ENCODE measurements at places on chromosomes 6 and 20.

DNA sequence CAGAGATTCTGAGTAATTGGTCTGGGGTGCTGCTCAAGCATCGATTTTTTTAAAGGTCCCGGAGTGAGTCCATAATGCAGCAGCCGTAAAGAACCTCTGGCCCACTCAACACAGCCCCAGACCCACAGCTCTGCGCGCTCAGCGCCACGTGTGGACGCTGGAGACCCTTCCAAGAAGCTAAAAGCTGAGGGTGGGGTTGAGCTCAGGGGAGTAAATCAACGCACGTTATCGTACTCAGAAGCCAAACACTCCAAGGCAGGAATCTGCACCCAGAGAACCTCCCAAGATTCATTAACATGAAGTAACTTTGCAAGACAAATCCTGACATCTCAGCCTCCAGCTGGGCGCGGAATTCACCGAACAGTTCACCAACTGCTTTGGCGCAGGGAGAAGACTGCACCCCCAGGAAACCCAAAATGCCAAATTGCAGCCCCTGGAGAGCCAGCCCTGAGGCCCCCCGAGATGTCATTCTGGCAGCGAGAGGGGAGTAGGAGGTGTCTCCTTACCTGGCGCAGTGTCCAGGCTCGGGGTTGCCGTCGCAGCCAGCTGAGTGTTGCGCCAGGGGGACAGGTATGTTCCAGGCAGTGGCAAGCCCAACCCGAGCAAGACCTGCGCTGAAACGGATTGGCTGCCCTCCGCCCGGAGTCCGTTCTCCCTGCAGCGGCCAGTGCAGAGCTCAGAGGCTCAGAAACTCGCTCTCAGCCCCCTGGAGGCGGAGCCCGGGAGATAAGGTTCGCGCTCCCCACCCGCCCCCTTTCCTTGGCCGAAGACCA lies at the start of gene COL21A1:
Gene COL21A1, minus strand, starts transcription at position 700 of the 773 bp plus-strand sequence. CDS start 64,962 bp downstream, outside the sequence.
- no peaks in the 10 kb centered on the region for H3K27me3 ChIP-seq
- no peaks in the 10 kb centered on the region for H3K36me3 ChIP-seq
- DNase-seq, result peak; percentile 69
- peaks cover 29% of the 10 kb centered on the region for H3K4me1 ChIP-seq
- no peak within 1 kb of the TSS for H3K27ac ChIP-seq
- H3K4me3 ChIP-seq, result peak within 1 kb of the TSS; percentile 59

GRCh38 chr20:43723186-43723585 lies 3.6 kb downstream of the GTSF1L start:
- H3K36me3 ChIP-seq, result no peaks in the 10 kb centered on the region
- H3K27me3 ChIP-seq, result no peaks in the 10 kb centered on the region
- H3K27ac ChIP-seq, result no peak overlapping the region

- H3K4me3 ChIP-seq, result peak overlapping the region; percentile 68
- H3K4me1 ChIP-seq, result peaks cover 19% of the 10 kb centered on the region
- no peak overlapping the region for H3K27ac ChIP-seq
- no peaks in the 10 kb centered on the region for H3K36me3 ChIP-seq
Observed at GRCh38 chr6:127516662-127517273, 2.4 kb downstream of the MTCL3 start.

DNA sequence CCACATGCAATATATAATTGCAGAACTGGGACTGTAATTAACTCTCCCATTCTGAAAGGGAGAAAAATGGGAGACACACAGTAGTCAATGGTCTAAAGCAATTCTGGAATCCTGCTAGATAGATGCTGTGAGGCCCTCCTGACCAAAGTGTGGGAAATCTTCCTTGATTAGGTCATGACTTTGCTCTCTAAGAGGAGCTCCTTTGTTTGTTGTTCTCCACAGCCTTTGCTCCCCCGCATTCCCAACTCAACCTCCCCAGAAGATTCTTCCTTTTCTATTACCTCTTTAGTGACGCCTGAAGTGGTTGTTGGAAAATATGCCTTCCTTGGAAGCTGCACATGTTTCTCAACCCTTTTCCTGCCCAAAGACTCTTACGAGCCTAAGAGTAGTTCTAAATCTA lies 28.8 kb upstream of the LIN28B start:
- no peaks in the 10 kb centered on the region for H3K4me1 ChIP-seq
- H3K4me3 ChIP-seq, result no peak overlapping the region
- peaks cover 24% of the 10 kb centered on the region for H3K27me3 ChIP-seq
- no peak overlapping the region for H3K27ac ChIP-seq
- H3K36me3 ChIP-seq, result no peaks in the 10 kb centered on the region

GRCh38 chr6:45640081-45640491 lies 262.4 kb upstream of the SUPT3H start:
- DNase-seq, result no peak
- no peaks in the 10 kb centered on the region for H3K4me1 ChIP-seq
- H3K27me3 ChIP-seq, result peaks cover 6% of the 10 kb centered on the region
- H3K27ac ChIP-seq, result no peak overlapping the region
- no peaks in the 10 kb centered on the region for H3K36me3 ChIP-seq

DNA sequence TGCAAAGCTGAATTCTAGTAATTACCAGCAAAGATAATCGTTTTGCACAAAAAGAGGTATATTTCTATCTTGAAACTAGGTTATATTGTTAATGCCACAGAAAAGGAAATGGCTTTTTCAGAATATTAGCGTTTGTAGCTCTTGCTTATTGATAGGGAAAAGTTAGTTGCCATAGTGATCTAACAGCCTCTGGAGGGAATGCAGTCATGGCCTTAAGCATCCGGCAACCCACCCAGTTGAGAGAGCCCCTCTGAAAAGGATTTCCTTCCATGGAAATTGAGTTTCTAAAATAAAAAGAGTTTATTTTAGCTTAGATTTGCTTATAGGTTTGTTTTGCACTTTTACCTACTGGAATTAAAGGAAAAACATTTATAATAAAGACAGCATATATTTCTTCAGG lies 224.5 kb downstream of the BCKDHB start:
- H3K4me1 ChIP-seq, result peaks cover 7% of the 10 kb centered on the region
- H3K36me3 ChIP-seq, result no peaks in the 10 kb centered on the region
- no peaks in the 10 kb centered on the region for H3K27me3 ChIP-seq
- DNase-seq, result no peak

DNA sequence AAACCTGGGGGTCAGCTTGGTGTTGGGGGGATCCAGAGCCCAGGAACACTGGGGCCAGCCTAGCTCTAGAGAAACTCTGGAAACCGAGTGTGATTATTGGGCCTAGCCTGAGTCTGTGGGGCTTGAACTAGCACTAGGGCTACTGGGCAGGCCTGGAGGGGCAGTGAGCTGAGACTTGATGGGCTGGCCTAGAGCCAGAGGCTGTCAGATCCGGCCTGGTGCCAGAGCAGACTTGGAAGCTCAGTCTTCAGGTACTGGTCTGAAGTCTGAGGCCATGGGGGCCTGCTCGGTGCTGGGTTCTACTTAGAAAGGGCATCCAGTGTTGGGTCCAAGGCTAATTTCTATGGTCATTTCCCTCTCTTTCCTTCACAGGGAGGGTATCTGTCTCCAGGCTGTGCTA lies 2.7 kb downstream of the DEFB112 start:
- no peaks in the 10 kb centered on the region for H3K36me3 ChIP-seq
- H3K27ac ChIP-seq, result no peak overlapping the region
- H3K27me3 ChIP-seq, result no peaks in the 10 kb centered on the region
- H3K4me3 ChIP-seq, result no peak overlapping the region
- H3K4me1 ChIP-seq, result no peaks in the 10 kb centered on the region

DNA sequence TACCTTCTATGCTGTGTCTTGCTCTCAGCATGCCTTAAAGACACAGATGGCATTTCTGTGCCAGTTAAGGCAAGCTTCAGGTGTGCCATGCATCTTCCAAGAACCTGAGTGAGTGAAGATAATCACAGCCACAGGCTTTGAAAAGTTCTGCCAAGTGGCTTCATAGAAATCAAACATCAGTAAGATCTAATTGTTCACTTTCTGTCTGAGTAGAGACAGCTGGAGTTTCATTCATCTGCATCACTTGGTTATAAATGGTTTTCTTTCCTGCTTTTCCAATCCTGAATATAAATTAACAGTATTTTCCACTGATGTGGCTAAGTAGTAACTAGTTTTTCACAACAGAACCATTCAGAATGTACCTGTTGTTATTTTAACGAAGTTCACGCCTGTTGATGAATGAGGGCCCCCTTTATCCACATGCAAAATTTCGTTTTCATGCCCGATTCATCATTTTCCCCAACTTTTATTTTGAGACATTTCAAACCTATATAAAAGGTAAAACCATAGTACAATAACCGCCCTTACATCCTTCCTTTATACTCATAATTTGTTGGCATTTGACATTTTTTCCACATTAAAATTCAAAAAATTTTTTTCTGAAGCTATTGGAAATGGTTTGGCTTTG lies 38.6 kb upstream of the KCNG1 start:
- no peak for DNase-seq
- no peaks in the 10 kb centered on the region for H3K36me3 ChIP-seq
- no peak overlapping the region for H3K27ac ChIP-seq
- no peaks in the 10 kb centered on the region for H3K4me1 ChIP-seq
- H3K27me3 ChIP-seq, result peaks cover 23% of the 10 kb centered on the region
- H3K4me3 ChIP-seq, result no peak overlapping the region

- no peaks in the 10 kb centered on the region for H3K27me3 ChIP-seq
- H3K27ac ChIP-seq, result no peak overlapping the region
- no peak for DNase-seq
Observed at GRCh38 chr20:4949833-4950178, 51.5 kb downstream of the SLC23A2 start.

GRCh38 chr20:10674684-10675449 lies 1.1 kb upstream of the JAG1 start:
- peak; percentile 90 for DNase-seq
- peak overlapping the region; percentile 99 for H3K27ac ChIP-seq
- peaks cover 15% of the 10 kb centered on the region for H3K4me1 ChIP-seq

GRCh38 chr6:6564154-6564553 lies 24.4 kb upstream of the LY86 start:
- no peak for DNase-seq
- no peak overlapping the region for H3K27ac ChIP-seq
- no peak overlapping the region for H3K4me3 ChIP-seq
- no peaks in the 10 kb centered on the region for H3K27me3 ChIP-seq
- H3K36me3 ChIP-seq, result no peaks in the 10 kb centered on the region

DNA sequence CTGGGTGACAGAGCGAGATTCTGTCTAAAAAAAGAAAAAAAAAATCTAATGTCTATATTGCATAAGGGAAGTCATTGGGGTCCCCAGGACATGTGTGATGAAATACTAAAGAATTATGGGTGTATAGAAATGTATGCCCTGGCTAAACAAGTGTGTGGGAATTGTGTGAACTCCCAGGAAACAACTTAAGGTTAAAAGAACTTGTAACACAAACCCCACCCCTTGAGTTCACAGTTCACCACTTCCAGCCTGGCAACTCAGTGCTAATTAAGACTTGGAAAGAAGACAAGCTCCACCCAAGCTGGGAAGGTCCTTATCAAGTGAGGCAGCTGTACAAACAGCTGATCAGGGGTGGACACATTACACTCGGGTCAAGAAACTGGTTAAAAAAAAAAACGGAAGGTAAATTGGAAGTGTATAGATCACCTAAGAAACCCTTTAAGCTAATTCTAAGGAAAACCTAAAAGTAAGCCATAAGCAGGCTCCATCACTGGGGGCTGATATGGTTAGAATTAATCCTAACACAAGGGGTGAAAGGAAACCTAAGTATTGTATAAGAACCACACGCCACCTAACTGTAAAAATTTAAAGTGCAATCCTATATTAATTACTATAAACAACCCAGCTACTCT lies 25.2 kb downstream of the HLA-A start:
- peak overlapping the region; percentile 94 for H3K27ac ChIP-seq
- no peaks in the 10 kb centered on the region for H3K36me3 ChIP-seq
- no peak overlapping the region for H3K4me3 ChIP-seq
- H3K4me1 ChIP-seq, result peaks cover 52% of the 10 kb centered on the region
- no peaks in the 10 kb centered on the region for H3K27me3 ChIP-seq
- DNase-seq, result peak; percentile 66

- no peak overlapping the region for H3K27ac ChIP-seq
- no peaks in the 10 kb centered on the region for H3K36me3 ChIP-seq
- H3K27me3 ChIP-seq, result no peaks in the 10 kb centered on the region
- H3K4me1 ChIP-seq, result peaks cover 8% of the 10 kb centered on the region
- DNase-seq, result no peak
- no peak overlapping the region for H3K4me3 ChIP-seq
Observed at GRCh38 chr6:52135217-52135616, 47.8 kb upstream of the PKHD1 start.

- H3K27ac ChIP-seq, result no peak overlapping the region
- no peaks in the 10 kb centered on the region for H3K36me3 ChIP-seq
- H3K4me3 ChIP-seq, result no peak overlapping the region
- DNase-seq, result no peak
- no peaks in the 10 kb centered on the region for H3K4me1 ChIP-seq
Observed at GRCh38 chr6:2410656-2411380, 165.4 kb upstream of the GMDS start.
